ENCODE measurements at places on chromosomes 2 and 18.

GRCh38 chr2:68774569-68775271 is 40.1 kb downstream of the ARHGAP25 start:
- peak; percentile 72 for DNase-seq

- no peak for DNase-seq
These were observed 94.2 kb downstream of the CD8B2 start for GRCh38 chr2:106581328-106581727.

DNA sequence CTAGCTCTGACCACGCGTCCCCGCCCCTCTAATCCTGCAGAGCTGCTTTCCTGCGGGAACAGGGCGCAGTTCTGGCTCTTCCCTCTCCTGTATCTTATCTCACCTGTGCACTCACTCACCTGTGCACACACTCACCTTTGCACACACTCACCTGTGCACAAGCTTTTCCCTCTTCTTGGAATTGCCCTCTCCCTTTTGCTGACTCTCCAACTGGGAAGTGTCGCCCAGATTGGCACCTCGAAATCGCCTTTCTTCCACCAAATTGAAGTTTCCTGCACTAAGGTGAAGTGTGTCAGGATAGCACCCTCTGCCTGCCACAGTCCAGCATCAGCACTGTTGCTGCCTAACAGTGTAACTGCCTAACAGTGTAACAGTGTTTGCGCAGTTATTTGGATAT is 566 bp upstream of the CMPK2 start:
- DNase-seq = peak; percentile 18

- DNase-seq = no peak
These were observed 77.2 kb upstream of the NDUFV2 start for GRCh38 chr18:9025091-9025838.

- DNase-seq = no peak
These were observed 218.5 kb upstream of the SOX11 start for GRCh38 chr2:5473635-5474034.

DNA sequence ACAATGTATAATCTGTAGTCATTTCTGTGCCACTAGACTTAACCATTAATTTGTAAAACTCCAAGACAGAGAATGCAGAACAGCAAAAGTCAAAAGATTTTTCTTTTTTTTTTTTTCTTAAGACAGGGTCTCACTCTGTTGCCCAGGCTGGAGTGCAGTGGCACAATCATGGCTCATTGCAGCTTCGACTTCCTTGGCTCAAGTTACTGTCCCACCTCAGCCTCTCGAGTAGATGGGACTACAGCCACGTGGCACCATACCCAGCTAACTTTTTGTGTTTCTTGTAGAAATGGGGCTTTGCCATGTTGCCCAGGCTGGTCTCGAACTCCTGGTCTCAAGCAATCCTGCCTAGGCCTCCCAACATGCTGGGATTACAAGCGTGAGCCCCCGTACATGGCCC is 80.1 kb downstream of the TLK1 start:
- no peak for DNase-seq

- DNase-seq = no peak
These were observed 27.3 kb upstream of the SPOPL start for GRCh38 chr2:138474100-138474825.

GRCh38 chr2:199806179-199806578 is 44.8 kb downstream of the FTCDNL1 start:
- no peak for DNase-seq

- DNase-seq = no peak
These were observed 15.0 kb downstream of the PDCL3 start for GRCh38 chr2:100577777-100578176.

DNA sequence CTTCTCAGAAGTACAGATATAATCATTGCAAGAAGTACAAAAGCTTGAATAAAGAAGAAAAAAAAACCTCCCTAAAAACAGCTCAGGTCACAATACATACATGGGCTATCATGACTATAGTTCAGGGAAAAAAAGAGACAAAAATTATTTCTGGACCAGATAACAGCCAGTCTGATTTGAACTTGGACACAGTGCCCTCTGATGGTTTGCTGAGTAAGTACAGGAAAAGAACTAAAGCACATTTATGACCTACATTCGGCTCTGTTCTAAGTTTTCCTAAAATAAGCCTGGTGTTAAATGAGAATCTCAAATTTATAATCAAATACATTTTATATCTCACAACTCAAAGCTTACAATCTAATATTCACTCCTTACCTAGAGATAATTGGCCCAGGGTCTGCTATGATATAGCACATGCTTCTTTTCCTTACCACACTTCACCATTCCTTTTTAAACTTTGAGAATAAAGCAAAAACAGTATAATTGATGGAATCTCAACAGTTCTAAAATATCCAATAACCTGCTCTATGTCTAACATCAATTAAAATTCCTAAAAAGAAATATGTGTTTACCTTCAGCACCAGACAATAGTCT is 81.1 kb downstream of the RAPH1 start:
- DNase-seq = no peak

DNA sequence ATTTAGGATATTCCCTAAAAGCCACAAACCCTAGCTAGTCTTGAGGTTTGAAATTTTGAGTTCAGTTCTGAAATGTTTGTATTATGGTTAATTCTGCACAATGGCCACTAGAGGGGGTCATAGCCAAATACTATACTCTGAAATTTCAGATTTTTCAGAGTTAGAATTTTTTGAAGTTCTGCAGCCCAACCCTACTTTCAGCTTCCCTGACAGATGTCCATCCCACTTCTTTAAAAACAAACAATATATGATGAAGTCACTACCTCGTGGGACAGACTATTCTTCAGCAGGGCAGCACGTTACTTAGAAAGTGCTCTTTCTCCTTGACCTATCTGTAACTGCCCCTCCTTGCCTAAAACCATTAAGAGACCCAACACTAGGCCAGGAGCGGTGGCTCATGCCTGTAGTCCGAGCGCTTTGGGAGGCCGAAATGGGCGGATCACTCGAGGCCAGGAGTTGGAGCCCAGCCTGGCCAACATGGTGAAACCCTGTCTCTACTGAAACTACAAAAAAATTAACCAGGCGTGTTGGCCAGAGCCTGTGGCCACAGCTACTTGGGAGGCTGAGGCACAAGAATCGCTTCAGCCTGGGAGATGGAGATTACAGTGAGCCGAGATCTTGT is 48.2 kb upstream of the PAPOLG start:
- no peak for DNase-seq

- DNase-seq = no peak
These were observed 171.0 kb downstream of the GRB14 start for GRCh38 chr2:164450278-164450677.

DNA sequence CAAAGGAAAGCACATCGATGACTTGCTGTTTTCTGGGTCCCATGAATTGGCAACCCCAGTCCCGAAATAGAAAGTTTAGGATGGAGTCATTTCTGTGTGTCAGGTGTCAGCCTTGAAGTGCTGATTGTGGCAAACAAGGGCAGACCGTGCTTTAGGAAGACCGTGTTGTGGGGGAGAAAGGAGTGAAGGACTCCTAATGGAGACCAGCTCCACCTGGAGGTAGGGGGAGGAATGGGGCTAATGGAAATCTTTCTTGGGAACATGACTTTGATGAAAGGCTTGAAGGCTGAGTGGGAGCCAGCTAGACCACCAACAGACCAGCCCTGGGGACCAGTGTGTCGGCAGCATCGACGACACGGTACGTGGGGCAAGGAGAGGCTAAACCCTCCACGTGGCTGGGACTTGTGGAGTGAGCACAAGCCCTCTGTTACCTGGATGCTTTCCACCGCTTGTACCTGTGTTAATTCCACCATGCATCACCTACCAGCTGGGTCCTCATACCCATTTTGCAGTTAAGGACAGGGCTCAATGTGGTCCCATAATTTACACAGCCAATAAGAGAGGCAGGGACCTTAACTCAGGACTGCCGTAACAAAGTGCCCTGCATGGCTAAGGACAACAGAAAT is 104.2 kb downstream of the SH3BP4 start:
- DNase-seq = no peak

- peak; percentile 32 for DNase-seq
These were observed 86.6 kb downstream of the ASB1 start for GRCh38 chr2:238513346-238513745.

GRCh38 chr2:234162861-234163260 is 112.4 kb downstream of the SPP2 start:
- no peak for DNase-seq

- DNase-seq = no peak
These were observed 482.6 kb downstream of the PIK3C3 start for GRCh38 chr18:42437646-42438045.

- no peak for DNase-seq
These were observed 55.4 kb downstream of the UXS1 start for GRCh38 chr2:106138543-106139237.

DNA sequence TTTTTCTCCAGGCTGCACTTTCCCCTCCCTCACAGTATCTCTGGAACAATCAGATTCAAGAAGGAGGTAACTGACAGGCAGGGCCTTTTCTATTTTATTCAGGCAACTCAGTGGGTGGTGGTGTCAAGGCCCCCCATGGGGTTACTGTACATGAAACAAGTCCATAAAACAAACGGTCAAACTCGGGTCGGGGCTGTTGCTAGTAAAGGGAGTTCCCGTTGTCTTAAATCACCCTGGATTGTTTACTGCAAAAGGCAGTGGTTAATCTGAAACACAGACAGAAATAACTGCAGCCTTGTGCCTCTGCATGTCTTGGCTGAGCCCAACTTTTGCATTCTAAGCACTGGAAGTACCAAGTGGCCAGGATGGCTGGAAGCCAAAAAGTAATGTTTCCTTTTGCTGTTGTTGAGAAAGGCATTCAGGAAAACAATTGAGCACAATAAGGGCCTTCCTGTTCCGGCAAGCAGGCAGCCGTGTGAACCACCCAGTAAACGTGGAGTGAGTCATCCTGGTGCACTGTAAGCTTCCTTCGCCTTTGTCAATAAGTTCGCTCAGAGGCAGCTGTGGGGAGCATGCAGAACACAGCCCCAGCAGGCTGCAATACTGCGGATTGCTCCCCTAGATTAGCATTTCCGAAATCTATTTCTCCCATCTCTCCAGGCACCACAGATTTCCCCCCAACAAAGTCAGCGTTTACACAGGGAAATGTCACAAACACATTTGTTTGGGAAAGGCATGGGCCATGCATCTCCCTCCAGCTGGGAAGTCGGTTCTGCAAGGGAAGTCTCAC is 149.6 kb downstream of the IRS1 start:
- no peak for DNase-seq

- no peak for DNase-seq
These were observed 32.7 kb downstream of the ALMS1 start for GRCh38 chr2:73418343-73418742.

GRCh38 chr18:6652098-6652497 is 77.4 kb upstream of the ARHGAP28 start:
- no peak for DNase-seq

GRCh38 chr2:191158747-191159146 is 8.0 kb upstream of the STAT4 start:
- DNase-seq = no peak

DNA sequence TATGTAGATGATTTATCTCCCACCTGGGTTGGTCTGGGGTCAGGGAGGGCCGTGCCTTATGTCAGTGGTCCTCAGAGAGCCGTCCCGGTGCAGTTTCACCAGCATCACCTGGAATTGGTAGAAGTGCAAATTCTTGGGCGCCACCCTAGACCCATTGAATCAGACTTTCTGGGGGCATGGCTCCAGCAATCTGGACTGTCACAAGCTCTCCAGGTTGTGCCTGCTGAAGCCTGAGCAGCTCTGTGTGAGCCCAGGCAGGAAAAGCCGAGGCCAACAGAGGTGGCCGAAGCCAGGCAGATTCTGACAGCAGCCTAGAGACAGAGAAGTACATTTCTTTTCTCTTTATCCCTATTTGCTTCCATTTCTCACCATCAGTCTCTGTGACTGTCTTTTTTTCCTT is 98.4 kb upstream of the SEC11C start:
- DNase-seq = no peak

DNA sequence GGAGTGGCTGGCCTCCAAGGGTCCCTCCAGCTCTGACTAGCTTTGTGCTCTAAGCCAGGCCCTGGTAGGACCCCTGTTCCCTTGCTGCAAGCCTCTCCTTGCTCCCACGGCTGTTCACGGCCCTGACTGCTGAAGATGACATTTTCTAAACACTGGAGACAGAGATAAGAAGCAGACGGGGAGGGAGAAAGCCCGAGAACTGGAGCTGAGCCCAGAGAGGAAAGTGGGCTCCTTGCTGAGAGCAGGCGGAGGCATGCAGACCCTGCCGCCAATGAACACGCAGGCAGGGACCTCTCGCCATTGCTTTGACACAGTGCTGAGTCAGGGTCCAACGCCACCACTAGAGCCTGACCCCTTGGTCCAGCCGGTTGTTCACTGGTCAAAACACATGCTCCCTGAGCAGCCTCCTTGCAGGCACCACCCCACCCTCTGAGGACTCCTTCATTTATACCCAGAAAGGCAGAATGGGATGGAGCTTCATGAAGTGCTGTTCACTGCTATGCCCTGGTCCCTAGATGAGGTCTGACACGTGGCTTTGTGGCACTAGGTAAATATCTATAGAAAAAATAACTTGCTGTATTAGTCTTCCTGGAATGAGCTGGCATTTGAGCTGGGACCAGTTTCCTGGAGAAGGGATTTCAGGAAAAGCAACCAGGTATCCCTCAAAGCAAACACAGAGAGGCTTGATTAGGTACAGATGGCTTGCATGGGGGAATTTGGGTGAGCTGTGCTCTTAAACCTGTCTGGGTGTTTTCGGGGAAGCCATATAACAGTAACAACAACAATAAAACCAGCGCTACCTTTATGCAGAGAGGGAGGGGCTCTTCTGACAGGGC is 65.7 kb downstream of the MCFD2 start:
- DNase-seq = no peak

GRCh38 chr2:55672630-55673029 is 21.0 kb downstream of the PNPT1 start:
- no peak for DNase-seq

- no peak for DNase-seq
These were observed 114.2 kb upstream of the ZNF236 start for GRCh38 chr18:76708071-76708721.

Measured in NK-92 treated with Interleukin-12 subunit alpha and Interleukin-12 subunit beta, amount 100 ng/mL, for 24 hours (cell line).